ENCODE measurements at places on chromosomes 16 and 17.

DNA sequence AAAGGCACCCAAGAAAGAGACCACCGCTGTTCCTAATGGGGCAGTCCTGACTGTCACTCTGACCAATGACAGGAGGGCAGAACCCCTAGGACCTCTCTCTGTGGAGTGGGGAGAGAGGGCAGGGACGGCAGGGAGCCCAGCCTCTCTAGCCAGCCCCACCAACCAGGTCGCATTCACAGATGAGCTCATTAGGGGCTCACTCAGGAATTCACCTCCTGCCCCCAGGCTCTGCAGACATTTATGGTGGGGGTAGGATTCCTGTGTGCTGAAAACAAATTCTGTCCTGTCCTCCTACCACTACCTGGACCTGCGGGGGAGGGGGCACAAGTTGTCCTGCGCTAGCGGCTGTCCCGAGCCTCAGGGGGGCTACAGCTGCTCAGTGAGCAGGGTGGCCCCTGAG lies 27.7 kb upstream of the GPRC5C start:
- DNase-seq = no peak

GRCh38 chr16:30183233-30184095 lies at the start of gene CORO1A:
Gene CORO1A (plus strand): TSS chr16:30183602. CDS start chr16:30185210, 1,608 bp downstream.
- peak; percentile 79 for DNase-seq

DNA sequence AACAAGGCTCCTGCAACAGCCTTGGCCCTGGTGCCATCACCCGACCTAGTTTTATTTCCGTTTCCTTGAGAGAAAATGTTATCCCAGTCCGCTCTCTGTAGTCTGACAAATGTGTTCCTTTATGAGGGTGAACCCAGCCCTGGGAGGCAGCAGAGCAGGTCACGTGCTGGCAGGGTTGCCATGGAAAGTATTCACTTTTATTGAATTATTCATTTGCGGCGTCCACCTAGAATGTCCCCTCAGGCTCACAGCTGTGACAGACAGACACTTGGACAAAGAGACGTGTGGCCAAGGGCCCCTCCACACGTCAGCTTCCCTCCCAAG lies 90.0 kb downstream of the WSCD1 start:
- no peak for DNase-seq

GRCh38 chr17:7225711-7226331 lies 6.1 kb downstream of the ACADVL start:
- DNase-seq = no peak

DNA sequence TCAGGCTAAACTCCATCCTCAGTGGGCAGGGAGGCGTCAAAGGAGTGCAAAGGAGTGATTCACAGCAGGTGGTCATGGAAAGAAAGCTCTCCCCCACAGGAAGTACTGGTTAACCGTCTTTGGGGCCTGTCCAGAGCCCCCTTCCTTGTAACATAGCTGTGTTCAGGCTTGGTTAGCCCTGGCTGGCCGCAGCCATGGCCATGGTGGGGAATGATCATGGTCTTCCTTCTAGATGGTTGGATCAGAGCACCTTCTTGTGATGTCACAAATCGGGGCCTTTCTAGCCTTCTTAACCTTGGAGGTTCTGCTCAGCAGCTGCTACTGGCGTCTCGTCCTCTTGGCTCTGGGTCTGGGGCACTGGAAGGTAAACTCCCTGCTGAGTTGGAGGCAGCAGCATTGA lies 15.8 kb downstream of the NKD1 start:
- no peak for DNase-seq
